NCI-H1417 (cell line): ENCODE measurements at places on chromosomes 3 and 15.

- no peak for DNase-seq
These were observed 539.4 kb downstream of the GRM7 start for GRCh38 chr3:7400360-7400759.

DNA sequence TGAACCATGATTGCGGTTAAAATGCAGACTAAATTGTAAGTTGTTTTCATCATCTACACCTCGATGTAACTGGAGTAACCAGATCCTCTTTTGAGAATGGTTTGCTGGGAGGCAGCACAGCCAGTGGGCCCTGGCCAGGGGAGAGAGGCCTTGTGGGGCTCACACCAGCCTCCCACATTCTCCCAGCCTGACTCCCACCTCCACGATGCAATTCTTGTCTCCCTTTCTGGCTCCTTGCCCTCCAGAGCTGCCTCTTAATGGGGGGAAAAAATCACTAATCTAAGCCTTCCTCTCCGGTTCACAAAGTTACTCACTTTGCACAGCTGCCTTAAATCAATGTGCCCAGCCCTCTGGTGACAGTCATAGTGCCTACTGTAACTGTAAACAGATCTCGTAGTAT is 17.9 kb upstream of the PAQR5 start:
- DNase-seq: no peak

GRCh38 chr3:33358172-33358781 is 81.0 kb downstream of the FBXL2 start:
- no peak for DNase-seq

- DNase-seq: no peak
These were observed 15.4 kb downstream of the HHLA2 start for GRCh38 chr3:108311797-108312196.

- DNase-seq: no peak
These were observed 4.6 kb upstream of the QRICH1 start for GRCh38 chr3:49098429-49098828.

DNA sequence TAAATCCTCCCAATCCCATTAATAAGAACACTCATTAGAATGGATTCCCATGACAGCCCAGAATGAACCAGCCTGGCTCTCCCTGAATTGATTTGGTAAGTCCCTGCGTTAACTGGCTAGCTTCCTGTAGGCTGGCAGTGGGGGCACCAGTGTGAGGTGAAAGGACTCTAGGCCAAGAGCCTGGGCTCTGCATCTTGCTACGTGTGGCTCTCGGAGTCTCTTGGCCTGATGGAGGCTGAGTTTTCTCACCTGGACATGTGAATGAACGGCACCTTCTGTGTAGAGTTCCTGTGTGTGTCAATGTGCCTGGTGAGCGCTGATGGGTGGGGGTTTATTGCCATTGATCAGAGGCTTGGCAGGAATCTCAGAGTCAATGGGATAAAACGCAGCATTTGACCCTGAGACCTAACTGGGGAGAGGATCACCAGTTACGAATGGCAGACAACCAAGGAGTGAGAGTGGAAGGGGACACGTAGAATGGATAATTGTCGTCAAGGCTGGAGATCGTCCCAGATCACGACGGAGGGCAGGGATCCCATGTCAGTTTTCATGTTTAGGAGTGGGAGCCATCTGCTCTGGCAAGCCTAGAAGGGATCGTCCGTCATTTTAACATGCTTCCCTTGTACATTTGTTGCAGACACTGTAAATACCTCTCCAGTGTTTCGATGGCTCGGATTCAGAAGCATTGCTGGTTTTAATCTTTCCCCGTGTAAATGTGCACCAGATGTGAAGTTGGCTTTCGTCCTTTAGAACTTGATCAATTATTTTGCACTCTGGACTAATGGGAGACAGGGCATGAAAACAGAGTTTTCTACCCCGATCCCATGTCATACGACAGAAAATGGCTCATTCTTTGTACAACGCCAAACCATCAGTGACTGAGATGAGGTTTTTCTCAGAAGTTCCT is 9.0 kb upstream of the KLF13 start:
- DNase-seq: no peak

DNA sequence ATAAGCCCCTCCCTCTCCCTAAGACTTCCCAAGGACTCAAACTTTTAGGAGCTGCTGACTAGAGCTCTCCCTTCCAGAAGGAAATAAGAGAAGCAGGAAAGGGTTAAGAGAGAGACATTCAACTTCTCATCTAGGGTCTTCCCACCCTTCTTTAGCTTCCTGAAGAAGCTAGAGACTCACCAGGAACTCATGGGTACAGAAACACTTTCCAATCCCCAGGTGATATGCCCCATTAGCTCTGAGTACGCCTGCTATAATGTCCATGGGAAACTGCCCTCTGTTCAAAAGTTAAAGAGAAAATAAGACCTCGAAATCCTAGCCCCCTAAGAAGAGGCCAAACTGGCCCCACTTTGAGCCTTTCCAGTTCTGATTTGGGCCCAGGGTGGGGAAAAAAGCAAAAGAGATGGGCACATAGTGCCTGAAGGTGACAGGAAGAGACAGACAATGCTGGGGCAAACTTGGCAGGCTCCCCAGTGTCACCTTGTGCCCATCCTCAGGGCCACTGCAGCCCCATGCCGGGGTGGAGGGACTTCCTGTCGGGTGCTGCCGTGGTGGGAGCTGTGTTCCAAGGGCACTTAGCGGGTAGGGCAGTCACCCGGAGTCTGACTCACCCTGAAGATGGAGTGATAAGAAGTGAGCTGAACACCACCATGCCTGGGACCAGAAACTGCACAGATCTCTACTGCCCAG is 29.5 kb downstream of the CCDC12 start:
- DNase-seq: no peak

- DNase-seq: no peak
These were observed 33.1 kb downstream of the TM2D3 start for GRCh38 chr15:101618851-101619614.

DNA sequence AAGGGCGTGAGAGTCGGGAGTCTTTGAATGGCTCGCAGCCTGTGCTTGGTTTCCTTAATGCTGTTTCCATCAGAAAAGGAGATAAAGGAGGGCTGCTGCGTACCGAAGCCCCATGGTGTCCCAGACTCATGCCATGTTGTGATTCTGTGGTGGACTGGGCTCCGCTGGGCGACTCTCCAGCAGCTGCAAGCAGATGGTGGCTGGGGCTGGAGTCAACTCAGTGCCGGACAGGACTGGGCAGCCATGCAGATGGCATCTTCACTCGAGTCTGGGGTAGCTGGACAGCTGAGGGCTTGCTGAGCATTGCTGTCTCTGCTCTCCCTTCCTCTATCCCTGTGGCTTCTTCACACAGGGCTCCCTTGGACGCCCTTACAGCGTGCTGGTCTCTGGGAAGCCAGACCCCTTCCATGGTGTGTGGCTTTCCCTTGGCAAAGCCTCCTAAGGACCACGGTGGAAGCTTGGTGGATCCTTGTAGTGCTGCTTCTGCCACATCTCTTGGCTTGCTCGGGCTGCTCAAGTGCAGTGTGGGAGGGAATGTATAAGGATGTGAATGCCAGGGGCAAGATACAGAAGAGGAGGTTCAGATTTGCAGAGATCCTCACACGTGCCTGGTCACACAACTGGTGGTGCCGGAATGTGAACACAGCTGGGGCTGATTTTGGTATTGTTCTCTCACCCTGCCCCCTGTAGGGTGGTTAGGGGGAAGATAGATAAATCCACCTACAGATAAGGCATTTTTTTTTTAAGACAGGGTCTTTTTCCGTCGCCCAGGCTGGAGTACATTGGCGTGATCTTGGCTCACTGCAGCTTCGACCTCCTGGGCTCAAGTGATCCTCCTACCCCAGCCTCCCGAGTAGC is 9.0 kb downstream of the NIPA1 start:
- no peak for DNase-seq

- no peak for DNase-seq
These were observed 103.6 kb upstream of the RNU6-1 start for GRCh38 chr15:67943475-67943874.

DNA sequence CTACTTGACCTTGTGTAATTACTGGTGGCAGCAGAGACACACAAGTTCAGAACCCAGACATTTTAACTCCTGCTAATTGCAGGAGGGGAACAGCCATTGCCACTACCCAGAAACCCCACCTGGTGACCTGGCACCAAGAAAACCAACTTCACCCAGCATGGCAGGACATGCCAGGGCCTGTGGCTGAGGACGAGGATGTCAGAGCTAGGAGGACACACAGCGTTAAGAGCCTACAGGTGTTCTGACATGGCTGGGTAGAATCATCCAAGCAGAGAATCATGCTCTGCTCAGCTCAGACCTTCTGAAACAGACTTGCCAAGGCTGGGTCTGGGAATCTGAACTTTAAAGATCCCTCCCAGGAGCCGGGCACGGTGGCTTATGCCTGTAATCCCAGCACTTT is 11.7 kb upstream of the SPATA12 start:
- DNase-seq: peak; percentile 53

DNA sequence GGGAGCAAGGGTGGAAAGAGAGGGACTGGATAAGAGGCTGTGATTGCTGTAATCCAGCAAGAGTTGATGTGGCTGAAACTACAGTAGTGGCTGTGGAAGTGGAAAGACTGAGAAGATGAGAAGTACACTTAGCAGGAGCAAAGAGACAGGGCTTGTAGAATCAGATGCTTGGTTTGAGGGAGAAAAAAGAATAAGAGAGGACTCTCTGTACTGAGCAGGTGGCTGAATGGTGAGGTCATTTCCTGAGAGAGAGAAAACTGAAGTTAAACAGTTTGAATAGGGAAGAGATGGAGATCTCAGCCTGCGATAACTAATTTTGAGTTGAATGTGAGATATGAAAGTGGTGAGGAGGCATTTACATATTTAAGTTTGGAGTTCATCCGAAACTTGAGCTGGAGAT is 95.8 kb upstream of the SLC25A36 start:
- no peak for DNase-seq

GRCh38 chr3:183210862-183211341 is 42.2 kb upstream of the B3GNT5 start:
- DNase-seq: no peak

DNA sequence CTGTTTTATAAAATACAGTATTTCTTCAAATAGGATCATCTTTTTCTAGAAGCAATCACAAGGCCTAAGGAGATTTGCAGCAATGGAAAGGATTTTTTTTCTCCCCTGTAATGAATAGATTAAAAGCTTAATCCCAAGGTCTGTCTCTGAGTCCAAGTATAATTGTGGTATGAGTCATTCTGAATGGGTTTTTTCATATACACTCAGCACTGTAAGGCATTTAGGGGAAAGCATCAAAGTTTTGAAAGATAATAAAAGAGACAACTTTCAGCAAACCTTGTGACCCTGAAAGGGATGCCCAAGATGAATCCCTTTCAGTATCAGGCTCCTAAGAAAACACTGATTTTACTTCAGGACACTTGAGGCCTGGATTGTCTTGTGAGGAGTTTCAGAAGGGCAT is 23.3 kb upstream of the LARS2 start:
- no peak for DNase-seq

DNA sequence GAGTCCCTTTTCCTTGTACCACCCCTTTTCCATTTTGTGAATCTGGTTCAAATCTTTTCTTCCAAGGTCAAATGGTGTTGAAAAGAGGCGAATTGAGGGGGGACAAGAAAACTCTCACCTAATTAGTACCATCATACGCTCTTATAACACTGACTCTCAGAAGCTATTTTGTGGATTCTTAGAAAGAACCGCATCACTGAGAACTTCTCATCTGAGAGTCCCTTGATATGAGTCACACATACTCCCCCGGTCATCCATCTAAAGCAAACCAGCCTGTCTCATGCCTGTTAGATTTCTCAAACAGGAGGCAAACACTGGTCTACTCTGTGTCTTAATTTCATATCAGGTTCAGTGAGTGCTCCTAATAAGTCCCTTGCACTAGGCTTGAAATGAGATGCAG is 76.5 kb upstream of the SPRED1 start:
- no peak for DNase-seq

- no peak for DNase-seq
These were observed 194.4 kb downstream of the ARRDC4 start for GRCh38 chr15:98154863-98155262.

GRCh38 chr3:184693011-184693975 is 18.6 kb downstream of the MAGEF1 start:
- DNase-seq: peak; percentile 9

DNA sequence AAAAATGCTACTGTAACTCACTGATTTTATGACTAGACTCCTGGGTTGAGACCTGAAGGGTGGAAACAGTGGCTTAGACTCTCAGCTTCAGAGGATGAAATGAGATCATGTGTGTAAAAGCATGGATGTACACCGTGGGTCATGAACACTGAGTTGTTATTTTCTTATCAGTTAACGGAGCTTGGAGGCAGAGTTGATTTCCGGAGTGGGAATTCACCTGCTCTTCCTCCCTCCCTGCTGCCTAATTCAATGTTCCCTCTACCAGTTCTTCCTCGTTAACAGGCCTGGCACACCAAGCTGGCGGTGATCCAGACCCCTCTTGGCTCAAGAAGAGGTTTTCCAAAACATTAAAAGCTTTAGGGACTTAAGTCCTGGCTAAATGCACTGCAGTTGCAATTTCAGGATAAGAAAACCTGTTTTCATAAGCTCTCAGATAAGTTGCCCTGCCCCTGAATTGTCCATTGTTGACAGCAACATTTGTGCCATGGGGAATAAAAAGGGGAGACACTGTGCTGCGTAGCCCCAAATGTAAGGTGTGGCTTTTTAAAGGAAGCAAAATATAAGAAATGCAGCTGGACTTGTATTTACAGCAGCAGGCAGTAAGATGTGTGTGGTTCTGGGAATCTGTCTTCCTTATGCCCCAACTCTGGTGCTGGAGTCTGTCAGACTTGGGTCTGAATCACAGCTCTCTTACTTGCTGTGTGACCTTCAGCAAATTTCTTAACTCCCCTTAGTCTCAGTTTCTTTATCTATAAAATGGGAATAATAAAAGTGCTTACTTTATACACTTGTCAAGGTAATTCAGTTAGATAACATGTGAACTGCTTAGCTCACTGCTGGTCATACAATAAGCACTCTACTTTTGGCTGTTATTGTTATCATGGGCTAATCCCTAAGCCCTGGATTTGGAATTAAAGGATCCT is 9.9 kb downstream of the PDIA5 start:
- DNase-seq: no peak

- DNase-seq: no peak
These were observed 38.3 kb downstream of the CHSY1 start for GRCh38 chr15:101213570-101213969.

GRCh38 chr15:87420017-87420416 is 836.5 kb downstream of the NTRK3 start:
- no peak for DNase-seq

DNA sequence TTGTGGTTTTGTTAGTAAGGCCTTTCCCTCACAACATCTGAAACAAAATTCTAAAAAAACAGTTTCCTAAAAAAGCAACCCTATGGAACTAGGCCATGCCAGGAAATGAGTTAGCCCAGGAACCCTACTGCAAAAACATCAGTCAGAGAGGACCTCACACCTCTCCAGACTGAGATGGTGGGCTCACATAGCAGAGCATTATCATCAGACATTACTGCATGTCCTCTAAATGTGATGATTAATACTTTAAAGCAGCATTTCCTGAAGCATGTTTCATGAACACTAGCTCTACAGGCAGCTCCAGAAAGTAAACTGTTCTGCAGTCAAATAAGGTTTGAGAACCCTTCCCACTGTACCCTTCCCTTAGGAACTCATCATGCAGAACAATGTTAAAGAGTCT is 232.3 kb upstream of the MRPL3 start:
- no peak for DNase-seq
